ENCODE measurements at places on chromosomes 16 and 17.

GRCh38 chr17:28325211-28325610, 6.2 kb downstream of the TMEM97 start:
- DNase-seq, result no peak

GRCh38 chr17:61561354-61561753, 29.7 kb downstream of the NACA2 start:
- no peak for DNase-seq

DNA sequence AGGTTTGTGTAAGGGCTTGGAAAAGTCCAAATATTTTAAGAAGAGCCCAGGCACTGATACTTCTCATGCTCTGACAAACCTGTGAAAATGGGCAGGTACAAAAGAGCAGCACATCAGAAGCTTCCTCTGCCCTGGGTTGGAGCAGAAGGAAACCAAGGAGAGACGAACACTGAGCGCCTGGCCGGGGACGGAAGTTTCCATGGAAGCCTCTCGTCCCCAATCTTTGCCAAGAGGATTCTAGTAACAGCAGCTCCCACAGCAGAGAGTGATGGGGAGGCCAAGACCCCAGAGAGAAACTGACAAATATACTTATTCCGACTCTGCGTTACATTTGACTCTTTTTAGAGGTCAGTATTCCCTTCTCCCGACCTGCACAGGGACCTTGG, 268.5 kb downstream of the C16orf95 start:
- no peak for DNase-seq

- DNase-seq, result no peak
Measured at GRCh38 chr16:19784183-19784736, 66.2 kb downstream of the IQCK start.

GRCh38 chr16:50644729-50645128, 36.4 kb downstream of the SNX20 start:
- DNase-seq, result no peak

DNA sequence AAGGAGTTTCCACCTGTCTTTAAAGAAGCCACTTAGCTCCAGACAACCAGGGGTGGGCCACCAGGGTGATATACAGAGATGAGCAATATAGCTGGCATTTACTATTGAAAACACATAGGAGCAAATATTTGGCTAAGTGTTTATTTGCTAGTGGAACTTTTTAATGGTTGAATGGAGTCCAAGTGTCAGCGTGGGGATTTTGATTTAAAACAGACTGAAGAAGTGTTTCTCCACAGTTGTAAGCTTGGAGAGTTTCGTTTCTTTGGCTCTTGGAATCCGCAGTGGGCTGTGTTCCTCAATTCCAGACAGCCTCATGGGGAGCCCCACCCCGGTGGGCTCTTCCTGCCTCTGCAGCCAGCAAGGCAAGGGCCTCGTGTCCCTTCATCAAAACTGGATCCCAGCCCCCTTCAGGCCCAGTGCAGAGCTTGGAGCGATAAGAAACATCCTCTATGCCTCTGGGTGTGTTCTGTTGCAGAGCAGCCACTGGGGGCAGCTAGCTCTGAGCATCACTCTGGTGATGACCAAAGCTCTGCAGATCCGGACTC, 36.1 kb downstream of the NOG start:
- no peak for DNase-seq

- no peak for DNase-seq
Measured at GRCh38 chr17:78729641-78730040, 52.4 kb downstream of the CYTH1 start.

DNA sequence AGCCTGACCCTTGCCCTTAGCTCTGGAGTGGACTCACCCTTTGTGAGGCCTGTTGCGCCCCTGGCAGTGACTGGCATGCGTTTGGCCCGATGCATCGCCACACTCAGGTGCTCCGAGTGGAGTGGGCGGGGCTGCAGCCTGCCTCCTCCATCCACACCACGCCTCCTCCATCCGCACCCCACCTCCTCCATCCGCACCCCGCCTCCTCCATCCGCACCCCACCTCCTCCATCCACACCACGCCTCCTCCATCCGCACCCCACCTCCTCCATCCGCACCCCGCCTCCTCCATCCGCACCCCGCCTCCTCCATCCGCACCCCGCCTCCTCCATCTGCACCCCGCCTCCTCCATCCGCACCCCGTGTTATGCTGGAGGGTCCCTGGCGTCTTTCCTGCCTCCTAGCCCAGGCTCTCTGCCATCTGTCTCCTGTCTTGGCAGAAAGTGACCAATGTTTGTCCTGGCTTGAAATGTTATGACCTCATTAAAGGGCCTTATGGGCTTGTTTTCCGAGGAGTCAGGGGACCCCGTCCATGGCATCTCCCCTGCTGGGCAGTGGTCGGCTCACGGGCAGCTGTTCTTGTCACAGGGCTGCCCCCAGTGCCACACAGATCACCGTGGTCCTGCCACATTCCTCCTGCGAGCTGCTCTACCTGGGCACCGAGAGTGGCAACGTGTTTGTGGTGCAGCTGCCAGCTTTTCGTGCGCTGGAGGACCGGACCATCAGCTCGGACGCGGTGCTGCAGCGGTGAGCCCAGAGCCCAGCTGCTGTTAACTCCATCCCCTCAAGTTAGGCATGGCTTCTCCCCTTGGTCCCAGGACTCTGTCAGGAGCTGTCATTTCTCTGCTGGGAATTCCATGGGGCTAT, 28.7 kb upstream of the MYO15B start:
- DNase-seq, result no peak

DNA sequence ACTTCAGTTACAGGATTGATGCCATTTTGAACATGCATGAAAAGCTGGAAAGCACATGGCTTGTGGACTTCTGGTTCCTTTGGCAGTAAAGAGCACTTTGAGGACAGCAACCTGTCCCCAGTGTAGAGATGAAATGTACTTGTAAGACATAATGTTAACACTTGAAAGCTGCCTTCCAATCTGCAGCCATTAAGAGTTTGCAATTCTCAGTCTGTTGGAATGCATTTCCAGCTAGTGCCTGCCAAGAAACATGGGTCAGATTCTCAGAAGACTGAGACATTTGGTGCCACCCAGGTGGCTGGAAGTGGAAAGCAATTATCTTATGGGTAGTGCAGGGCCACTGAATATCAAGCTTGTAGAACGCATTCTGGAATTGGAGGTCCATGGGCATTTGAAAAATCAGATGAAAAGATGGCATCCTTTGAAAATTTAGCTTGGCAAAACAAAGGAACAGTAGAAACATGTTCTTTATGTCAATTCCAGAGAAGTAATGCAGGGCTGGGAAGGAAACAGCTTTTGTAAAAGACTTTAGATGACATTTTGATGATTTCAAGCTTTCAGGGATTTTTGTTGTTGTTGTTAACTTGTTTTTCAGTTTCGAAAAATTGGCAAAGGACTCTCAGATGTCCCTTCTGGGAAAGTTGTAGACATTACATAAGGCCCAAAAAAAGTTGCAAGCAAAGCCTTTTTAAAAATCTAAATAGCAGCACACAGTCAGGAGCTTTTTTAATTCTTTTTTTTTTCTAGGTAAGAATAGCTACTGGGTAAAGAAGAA, 147.0 kb downstream of the ABCA8 start:
- no peak for DNase-seq

DNA sequence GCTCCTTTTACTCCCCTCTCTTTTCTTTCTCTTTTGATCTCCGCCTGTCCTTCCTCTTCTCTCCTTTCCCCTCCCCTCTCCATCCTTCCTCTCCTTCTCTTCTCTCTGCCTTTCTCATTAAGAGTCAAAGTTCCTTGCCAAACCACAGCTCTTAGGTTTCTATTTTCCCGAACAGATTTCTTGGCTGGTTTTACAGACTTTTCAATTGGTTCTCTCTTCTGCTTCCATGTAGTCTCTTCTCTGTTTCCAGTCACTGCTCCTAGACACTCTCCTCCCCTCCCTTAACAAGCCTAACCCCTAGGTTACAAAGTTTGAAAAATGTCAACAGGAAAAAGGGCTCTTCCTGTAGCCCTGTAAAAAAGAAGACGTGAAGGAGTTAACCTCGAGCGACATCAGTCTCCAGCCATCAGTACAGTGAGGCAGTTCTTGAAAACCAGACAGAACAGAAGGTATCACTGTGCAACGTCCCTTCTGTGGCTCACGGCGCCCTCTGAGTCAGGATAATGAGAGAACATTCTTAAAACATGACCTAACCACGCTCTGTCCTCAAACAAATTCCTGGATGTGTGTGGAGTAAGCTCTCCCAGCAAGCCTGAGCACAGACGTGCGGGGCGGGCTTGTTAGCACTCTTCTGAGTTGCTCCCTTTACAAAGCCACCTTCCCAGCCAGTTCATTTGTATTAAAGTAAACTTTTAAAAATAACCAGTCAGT, 11.6 kb upstream of the MARCHF10 start:
- no peak for DNase-seq

GRCh38 chr16:88870608-88871348, 4.3 kb upstream of the PABPN1L start:
- DNase-seq, result no peak

GRCh38 chr17:75478508-75478907, 22.1 kb downstream of the TMEM94 start:
- DNase-seq, result no peak

- no peak for DNase-seq
Measured at GRCh38 chr16:71460236-71460635, 1.8 kb downstream of the ZNF23 start.

- no peak for DNase-seq
Measured at GRCh38 chr17:61143026-61143425, 256.6 kb upstream of the TBX2 start.

- no peak for DNase-seq
Measured at GRCh38 chr17:63850401-63850800, 7.9 kb upstream of the SMARCD2 start.

DNA sequence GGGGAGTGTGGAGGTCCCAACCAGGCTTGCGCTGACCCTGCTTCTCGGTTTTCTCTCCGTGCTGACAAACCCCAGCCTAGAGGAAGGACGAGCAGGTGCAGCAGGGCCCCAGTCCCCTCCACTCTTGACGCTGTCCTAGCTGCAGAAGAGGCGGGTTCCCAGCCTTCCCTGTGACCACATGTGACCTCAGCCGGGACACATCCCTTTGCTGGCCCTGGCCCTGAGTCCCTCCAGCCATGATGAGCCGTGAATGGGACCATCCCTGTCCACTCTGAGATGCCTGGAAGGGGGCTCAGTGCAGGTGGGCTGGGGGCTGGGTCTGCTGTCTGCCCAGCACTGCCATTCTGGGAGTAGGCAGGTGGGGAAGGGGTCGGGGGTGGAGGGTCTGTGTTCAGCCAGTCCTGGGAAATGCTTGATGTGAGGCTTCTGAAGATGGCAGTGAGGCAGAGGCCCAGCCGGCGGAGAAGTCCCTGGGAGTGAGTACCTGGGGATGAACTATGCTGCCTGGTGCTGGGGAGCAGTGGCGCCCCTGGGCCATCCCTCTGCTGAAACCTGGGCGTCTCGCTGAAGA, 1.9 kb upstream of the TUBB3 start:
- no peak for DNase-seq

DNA sequence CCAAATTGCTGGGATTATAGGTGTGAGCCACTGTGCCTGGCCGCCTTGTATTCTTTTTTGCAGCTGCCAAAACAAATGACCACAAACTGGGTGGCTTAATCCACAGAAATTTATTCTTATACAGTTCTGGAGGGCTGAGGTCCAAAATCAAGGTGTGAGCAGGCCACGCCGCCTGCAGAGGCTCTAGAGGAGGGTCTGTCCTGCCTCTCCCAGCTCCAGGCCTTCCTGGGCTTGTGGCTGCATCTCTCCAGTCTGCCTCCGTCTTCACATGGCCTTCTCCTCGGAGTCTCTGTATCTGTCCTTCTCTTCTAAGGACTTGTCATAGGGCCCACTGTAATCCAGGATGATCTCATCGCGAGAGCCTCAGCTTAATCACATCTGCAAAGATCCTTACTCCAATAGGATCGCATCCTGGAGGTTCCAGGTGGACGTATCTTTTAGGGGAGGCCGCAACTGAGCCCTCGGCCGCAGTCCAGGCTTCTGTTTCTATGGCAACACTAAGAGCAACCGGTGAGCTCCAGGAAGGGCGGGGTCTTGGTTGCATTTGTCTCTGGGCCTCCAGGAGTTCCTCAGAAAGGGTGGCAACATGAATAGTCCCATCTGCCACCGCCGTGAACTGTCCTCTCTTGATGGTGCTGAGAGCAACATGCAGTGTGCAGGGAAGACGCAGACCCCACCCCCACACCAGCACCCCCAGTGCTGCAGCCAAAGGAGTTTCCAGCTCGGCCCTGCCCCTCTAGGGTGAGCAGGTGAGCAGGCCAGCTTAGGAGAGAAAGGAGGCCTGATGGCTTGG, 29.5 kb upstream of the CREBBP start:
- DNase-seq, result no peak

DNA sequence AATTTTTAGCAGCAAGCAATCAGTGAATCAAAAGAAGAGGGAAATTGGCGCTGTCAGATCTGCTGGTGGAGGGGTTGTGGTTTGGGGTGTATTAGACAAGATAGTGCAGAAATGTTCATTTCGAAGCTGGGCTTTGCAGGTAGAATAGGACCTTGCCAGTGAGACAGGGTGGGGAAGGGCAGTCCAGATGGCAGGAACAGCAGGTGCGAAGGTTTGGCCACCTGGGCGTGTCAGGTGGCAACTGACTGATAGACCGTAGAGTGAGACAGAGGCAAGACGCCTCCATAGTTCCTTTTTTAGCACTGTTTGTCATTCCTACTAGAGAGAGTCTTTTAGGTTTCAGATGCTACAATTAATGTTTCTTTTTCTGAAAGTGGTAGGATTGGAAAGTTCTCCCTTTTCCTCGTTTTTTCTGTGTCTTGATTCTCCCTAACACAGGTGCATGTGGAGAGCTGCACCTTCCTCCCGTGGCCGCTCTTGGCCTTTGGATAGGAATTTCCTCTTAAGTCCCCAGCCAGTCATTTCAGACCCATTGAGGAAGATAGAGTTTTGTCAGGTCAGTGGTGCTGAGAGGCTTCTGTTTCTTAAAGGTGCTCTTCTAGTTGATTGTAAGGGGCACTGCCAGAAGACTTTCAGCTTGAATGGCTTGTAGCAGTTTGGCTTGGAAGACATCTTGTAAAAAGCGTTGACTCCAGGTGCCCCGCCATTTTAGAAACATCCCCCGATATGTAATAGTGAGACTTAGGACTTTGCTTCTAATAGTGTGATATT, 315.6 kb downstream of the SNX29 start:
- DNase-seq, result no peak

GRCh38 chr16:78065319-78065718, 34.1 kb upstream of the WWOX start:
- no peak for DNase-seq

DNA sequence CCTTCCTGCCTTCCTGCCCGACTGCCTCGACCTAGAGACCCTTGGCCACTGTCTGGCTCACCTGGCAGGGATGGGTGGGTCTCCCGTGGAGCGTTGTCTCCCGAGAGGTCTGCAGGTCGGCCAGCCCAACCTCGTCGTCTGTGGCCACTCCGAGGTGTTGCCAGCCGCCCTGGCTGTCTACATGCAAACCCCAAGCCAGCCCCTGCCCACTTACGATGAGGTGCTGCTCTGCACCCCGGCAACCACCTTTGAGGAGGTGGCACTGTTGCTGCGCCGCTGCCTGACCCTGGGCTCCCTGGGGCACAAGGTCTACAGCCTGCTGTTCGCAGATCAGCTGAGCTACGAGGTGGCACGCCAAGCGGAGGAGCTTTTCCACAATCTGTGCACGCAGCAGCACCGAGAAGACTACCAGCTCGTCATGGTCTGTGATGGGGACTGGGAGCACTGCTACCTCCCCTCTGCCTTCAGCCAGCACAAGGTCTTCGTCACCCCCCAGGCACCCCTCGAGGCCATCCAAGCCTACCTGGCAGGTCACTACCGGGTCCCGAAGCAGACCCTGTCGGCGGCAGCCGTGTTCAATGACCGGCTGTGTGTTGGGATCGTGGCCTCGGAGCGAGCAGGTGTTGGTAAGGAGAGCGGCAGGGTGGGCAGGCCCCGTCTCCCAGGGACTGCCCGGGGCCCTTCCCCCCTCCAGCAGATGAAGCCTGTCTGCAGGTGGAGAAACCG, 75.1 kb upstream of the ENDOV start:
- no peak for DNase-seq

GRCh38 chr17:58513267-58513964, 1.0 kb downstream of the MTMR4 start:
- DNase-seq, result no peak

- no peak for DNase-seq
Measured at GRCh38 chr17:42282478-42283080, 5.7 kb upstream of the STAT5A start.

Measured in right renal pelvis (tissue), 4 donors.